Stimulated activated CD4-positive, alpha-beta T cell treated with anti-CD3 and anti-CD28 coated beads, Interleukin-15, amount 100 ng/mL, for 1 hour (primary cell): ENCODE measurements at places on chromosomes 3 and 15.

- DNase-seq = no peak
Measured at GRCh38 chr3:126057936-126058335, 26.0 kb downstream of the SLC41A3 start.

- no peak for DNase-seq
Measured at GRCh38 chr3:3984053-3984452, 184.8 kb downstream of the LRRN1 start.

- no peak for DNase-seq
Measured at GRCh38 chr15:42138411-42138810, 18.0 kb downstream of the PLA2G4F start.

- no peak for DNase-seq
Measured at GRCh38 chr15:83977992-83978391, 257.6 kb upstream of the GOLGA6L4 start.

DNA sequence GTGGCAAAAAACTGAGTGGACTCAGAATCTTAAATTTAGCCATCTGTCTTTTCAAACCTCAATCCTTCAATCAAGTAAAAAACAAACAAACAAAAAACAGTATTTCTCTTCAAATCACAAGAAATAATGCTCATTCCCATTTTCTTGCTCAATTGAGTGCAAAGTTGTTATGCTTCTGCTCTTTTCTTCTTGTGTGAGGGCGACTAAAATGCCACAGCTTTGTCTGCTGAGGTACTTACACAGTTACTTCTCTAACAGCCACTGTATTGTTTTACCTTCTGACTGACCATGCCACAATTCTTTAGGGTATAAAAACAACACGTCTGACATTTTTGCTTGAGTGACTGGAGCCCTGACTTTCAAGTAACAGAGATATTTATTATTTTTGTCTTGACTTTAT lies 617.4 kb downstream of the NAALADL2 start:
- DNase-seq = no peak
